Activated T-cell treated with anti-CD3 and anti-CD28 coated beads for 4 hours (primary cell): ENCODE measurements at places on chromosomes 13 and 19.

DNA sequence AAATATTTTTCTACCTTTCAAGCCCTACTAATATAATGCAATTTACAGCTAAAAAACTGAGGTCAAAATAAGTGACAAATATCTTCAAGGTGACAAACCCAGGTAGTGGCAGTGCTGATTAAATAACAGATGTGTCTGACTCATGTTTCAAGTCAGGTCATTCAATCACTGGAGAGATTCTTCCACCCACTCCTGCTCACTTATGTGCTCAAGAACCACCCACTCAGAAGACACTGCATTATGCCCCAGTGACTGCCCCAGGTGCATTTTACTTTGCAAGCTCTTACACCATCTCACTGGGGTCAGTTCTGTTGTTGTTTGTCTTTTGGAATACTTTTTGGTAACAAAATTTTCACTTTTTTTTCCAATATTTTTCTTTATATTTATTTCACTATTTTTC, 2.2 kb downstream of the ZNF100 start:
- DNase-seq: no peak

DNA sequence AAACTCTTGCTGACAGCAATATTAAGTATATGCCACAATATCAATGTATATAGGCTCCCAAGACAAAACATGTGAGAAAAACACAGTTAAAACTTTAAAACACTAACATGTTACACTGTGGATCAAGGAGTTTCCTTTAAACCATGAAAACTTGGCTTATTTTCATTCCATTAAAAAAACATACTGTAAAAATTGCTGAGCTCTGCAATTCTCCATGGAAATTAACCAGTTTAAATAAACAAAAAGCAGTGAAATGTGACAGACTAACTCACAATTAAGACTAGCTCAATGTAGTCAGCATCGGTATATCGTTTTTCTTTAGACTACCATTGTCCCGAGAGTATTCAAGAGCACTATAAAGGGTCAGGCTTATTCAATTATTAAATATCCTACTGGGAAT, 930.5 kb upstream of the SLITRK1 start:
- DNase-seq: no peak

GRCh38 chr13:49342454-49342853, 94.7 kb downstream of the CDADC1 start:
- DNase-seq: no peak

DNA sequence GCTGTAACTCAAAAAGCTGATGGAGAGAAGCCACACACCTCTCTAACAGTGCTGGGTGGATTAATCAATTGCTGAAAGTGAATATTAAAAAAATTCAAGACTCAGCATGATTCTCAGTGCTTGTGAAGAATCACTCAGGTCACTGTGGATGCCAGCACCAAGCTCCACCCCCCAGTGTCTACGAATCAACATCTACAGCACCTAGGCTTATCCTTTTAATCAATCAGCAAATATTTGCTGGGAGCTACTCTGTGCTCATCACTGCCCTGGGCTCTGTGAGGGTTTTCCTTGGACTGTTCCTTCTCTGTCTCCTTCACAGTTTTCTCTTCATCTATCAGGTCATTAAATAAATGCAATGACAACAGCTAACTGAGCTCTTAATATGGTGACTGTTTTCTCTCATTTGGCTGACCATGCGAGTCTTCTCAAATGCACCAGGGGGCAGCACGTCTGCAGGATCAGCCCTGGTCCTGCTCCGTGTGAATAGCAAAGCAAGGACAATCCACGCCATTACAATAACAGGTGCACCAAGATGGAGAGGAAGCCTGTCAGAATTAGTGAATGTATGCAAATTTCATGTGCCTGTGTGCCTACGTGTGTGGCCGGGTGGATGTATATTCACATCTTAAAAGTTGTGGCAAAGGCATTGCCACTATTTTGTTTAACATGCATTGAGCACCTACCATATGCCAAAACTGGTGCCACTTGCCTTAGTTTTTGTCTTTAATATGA, 14.6 kb upstream of the C13orf42 start:
- DNase-seq: no peak

DNA sequence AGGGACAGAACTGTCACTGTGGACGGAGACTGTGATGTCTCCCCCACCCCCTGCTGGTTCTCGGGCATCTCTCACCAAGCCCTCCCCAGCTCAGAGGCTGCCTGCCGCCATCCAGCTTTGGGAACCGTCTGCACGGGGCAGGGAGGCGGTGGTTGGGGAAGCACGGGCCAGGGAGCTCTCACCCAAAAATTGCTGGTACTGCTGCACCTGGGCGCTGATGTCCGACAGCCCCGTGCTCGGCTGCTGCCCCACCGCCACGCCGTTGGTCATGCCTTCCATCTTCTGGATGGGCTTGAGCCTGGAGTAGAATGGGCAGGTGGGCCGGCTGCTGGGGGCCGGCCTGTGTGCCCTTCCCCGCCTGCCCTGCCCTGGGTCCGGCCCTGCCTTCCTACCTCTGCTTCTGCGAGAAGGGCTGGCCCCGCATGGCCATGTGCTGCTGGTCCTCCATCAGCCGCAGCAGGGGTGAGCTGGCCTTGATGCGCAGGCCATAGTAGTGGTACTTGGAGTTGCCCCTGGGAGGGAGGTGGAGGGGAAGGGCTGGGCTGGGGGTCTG, 16.1 kb downstream of the DCAF15 start:
- DNase-seq: no peak

GRCh38 chr13:65584126-65584525, 1646.0 kb downstream of the PCDH9 start:
- no peak for DNase-seq

DNA sequence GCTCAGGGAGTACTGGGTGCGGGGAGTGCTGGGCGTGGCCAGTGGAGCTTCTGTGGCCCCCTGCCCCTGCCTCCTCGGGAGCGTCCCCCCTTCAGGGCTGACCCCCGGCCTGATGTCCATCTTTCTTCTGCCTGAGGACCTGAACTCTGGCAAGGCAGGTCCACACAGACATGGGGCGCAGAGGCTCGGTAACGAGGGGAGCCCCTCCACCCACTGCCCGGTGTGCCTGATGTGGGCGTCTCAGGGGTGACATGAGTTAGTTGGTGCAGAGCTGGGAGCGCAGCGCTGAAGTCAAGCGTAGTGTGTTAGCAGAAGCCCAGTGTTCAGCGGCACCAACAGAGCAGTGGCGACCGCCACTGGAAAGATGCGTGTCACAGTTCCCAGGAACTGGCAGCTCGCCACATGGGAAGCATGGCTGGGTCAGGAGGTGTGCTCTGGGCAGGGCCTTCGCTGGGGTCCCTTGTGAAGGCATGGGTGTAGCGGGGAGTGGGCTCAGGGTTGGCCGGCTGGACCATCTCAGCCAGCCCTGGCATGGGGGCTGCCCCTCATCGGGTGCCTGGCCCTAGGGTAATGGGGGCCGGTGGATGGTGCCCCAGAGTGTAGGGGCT, 11.5 kb downstream of the THOP1 start:
- DNase-seq: no peak

DNA sequence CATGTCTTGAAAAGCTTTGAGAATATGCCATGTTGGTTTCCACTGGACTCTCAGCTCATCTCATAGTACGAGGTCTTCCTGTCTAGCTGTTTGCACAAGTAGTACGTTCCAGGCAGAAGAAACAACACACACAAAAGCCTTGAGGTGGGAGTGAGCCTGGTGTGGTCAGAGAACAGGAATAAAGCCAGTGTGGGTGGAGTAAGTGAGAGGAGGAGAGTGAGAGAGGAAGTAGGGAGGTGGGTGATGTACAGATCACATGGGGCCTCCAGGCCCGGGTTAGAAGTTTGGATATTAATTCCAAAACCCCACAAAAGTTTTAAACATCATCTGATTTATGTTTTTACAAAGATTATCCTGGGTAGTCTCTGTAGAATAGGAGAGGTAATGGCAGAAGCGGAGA, 230.6 kb downstream of the MTUS2 start:
- DNase-seq: no peak

DNA sequence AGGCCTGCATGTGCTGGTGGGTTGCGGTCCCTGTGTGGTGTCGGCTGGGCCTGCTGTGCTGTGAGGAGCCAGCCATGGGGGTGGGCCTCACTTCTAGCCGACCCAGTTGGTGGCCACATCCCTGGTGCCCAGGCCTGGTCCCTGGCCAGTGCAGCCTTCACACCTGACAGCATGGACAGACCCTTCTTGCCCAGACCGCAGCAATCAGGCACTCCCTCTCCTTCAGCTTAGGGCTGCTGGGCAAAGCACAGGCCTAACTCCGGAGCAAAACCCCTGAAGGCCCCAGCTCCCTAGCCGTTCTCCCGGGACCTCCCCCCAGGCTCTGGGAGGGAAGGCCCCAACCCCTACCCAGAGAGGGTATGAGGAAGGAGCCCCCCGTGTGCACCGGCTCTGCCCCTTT, 6.6 kb upstream of the MCF2L start:
- DNase-seq: no peak

DNA sequence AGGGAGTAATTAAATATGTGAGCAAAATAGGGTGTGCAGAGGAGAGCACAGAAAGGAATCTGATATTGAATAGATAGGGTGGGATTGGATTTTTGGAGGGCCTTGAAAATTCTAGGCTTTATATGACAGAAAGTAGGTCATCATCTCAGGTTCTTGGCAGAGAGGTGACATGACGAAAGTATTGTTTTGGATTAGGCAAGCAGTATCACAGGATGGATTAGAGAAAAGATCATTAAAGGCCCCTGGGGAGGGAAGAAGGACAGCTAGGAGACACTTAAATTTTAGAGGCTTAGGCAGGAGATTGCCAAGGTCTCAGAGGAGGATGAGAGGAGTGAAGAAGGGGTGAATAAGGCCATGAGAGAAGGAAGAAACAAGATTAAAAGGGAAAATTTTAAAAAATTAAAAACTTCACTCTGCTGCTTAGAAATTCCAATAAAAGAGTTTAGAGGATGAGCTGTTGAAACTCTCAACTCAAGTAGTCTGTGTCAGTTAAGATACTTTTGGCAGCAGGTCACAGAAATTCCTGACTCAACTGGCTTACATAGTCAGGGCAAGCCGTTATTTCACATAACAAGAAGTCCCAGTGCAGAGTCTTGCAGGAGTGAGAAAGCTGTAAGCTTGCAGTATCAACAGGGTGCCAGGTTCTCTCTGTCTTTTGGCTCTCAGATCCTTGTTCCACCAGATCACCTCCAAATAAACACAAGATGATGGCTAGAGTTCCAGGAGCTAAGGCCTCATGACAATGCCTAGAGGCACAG, 8.8 kb downstream of the GPC6 start:
- no peak for DNase-seq

GRCh38 chr19:28793391-28794168, 419.4 kb downstream of the UQCRFS1 start:
- DNase-seq: no peak

GRCh38 chr13:44902738-44903137, 86.5 kb downstream of the NUFIP1 start:
- no peak for DNase-seq
